KBM-7 (cell line): ENCODE measurements at places on chromosomes 16 and 17.

DNA sequence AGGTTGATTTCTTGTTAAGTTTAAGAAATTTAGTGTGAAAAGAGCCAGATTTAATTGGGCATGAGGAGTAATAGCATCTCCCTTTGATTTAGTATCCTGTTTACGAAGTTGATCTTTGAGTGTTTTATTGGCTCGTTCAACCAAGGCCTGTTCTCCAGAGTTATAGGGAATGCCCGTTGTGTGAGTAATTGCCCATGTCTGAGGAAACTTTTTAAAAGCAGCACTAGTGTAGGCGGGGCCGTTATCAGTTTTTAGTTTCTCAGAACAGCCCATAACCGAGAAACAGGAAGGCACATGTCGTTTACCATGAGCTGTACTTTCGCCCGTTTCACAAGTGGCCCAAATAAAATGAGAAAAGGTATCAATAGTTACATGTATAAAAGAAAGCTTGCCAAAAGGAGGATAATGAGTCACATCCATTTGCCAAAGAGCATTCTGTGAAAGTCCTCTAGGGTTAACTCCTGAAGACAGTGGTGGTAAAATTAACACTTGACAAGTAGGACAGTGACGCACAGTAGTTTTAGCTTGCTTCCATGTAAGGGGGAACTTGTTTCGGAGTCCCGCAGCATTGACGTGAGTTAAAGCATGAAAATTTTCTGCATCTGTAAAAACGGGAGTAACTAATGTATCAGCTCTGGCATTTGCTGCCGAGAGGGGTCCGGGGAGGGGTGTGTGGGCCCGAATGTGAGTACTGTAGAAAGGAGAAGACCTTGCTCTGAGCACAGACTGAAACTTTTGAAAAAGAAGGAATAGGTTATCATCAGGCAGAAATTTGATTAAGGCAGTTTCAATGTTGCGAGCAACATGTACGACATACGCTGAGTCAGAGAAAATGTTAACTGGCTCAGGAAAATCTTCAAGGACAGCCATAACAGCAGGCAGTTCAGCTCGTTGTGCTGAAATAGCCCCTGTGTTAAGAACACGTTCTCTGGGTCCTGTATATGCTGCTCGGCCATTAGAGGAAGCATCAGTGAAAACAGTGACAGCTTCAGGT, 18.5 kb upstream of the KCTD5 start:
- DNase-seq: no peak

- DNase-seq: no peak
These were observed 5.2 kb downstream of the C16orf95 start for GRCh38 chr16:87312008-87312407.

DNA sequence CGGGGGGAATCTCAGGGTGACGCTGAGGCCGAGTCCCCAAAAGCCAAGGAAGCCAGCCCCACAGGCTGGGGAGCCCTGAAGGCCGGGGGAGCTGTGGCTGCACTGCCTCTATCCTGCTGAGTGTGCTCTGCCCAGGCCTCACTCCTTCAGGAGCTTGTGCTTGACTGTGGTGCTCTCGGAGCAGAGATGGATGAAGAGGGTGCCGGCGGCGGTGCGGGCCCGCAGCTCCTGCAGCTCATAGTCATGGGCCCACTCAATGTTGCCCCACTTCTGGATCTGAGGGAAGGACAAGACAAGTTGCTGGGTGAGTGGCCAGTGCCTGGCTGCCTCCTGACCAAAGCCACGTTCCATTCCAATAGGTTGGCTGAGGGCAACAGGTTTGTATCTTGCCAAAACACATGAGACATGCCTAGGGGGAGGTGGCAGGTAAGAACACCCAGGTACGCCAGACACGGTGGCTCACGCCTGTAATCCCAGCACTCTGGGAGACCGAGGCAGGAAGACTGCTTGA, 20.5 kb downstream of the ATPAF2 start:
- DNase-seq: no peak

DNA sequence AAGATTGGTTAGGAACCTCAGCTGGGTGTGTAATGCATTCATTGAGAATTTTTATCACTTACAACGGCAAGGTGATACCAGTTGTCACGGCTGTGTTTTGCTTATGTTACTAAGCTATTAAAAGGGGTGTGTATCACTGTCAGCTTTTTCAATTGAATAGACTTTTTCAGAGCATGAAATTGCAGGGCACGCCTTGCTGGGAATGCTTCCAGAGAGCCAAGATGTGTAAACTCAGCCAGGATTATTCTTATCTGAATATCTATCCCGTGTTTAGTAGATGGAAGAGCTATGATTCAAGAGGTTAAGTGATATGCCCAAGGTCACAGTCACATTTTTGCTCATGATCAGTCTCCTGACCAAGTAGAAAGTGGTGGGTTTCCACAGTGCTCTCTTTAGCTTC, 6.6 kb upstream of the TEKT3 start:
- no peak for DNase-seq

- DNase-seq: no peak
These were observed 151.4 kb upstream of the HS3ST3A1 start for GRCh38 chr17:13753154-13753553.

GRCh38 chr16:80080287-80080851, 460.4 kb upstream of the DYNLRB2 start:
- DNase-seq: no peak

GRCh38 chr17:54270499-54270898, 447.8 kb downstream of the KIF2B start:
- no peak for DNase-seq

- DNase-seq: peak; percentile 99
These were observed 768 bp upstream of the TBX6 start for GRCh38 chr16:30092373-30093010.

- DNase-seq: peak; percentile 64
These were observed 185.3 kb upstream of the CACNG3 start for GRCh38 chr16:24070851-24071250.

GRCh38 chr16:3458852-3459361, 15.4 kb downstream of the NAA60 start:
- DNase-seq: no peak

DNA sequence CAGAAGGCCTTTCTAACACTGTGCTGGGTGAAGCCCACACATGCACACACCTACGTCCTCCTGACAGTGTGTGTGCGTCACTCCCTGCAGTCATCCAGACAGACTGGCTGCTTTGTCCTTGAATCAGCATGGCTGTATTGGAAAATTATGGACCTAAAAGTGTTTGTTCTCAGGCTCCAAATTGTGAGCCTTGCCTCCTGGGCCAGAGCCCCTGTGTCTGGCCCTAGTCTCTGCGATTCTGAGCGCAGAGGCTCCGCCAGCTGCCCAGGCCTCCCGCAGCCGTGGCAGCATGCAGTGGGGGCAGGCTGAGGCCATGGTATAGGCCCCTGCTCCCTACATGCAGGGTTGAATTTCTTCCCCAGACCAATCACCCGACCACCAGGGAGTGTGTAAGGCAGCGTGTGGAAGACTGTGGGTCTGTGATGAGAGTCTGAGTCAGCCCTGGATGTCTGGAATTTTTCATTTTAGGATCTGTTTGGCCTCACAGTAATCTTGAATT, 166.9 kb downstream of the LGALS9B start:
- DNase-seq: no peak

DNA sequence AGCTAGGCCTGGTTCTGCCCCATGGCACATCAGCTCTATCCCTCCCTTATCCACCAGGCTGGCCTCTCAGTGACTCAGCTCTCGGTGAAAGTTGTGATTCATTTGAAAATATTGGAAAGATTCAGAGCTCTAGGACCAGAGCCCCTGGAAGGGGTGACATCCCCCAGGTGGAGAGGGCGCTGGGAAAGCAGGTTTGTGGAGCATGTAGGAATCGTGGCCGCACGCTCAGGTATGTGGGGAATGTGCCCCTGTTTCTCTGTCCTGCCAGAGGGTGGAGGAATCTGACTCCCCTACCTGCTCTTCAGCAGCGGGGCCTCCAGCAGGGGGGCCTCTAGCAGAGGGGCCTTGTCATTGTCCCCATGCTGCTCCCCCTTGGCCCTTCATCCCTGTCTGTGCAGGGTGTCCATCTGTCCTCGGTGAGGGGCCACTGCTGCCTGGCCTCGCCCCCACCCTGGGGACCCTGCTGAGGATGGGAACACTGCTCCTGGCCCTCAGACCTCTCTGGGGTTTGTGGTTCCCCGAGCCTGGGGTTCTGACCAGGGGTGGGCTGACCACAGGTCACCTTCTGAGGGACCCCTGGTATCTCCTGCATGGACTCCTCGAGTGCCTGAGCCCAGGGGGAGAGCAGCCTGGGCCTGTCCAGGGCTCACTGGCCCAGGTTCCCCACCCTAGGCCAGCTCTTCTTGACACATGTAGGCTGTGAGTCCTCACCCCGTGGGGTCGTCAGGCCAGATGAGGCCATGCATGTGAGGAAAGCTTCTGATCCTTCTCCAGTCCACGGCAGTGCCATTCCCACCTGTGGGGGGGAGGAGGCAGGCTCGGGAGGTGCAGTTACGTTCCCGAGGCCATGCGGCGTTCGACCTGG, 47.5 kb downstream of the NT5M start:
- no peak for DNase-seq

DNA sequence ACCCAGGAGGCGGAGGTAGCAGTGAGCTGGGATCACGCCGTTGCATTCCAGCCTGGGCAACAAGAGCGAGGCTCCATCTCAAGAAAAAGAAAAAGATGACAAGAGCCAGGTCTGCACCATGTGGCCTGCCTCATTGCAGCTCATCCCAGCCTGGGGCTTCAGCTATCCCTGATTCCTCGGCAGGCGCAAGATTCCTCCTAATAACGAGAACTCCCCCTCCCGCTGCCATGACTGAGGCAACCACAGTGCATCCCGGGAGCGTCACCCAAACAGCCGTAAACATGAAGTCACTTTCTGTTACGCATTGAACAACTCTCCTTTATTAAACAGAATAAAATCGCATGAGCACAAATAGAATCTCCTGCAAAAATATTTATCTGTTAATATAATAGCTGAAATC, 120.6 kb downstream of the MGAT5B start:
- DNase-seq: no peak

DNA sequence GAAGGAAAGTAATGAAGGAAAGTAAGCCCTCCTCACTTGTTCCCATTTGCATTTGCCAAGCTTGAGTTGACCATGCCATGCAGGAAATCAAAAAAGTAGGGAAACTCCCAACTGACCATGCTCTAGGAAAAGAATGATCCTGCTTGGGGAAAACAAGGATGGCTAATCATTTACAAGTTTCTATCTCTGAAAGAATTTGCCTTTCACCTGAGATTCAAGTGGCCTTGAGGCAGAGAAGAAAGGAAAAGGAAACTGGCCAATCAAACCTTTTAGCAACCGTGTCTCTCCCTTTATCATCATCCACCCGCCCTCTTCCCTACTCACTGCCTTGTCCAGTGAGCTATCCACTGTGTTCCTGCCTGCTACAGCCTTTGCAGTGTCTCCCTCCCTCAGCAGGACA, 757.2 kb upstream of the SOX9 start:
- no peak for DNase-seq

DNA sequence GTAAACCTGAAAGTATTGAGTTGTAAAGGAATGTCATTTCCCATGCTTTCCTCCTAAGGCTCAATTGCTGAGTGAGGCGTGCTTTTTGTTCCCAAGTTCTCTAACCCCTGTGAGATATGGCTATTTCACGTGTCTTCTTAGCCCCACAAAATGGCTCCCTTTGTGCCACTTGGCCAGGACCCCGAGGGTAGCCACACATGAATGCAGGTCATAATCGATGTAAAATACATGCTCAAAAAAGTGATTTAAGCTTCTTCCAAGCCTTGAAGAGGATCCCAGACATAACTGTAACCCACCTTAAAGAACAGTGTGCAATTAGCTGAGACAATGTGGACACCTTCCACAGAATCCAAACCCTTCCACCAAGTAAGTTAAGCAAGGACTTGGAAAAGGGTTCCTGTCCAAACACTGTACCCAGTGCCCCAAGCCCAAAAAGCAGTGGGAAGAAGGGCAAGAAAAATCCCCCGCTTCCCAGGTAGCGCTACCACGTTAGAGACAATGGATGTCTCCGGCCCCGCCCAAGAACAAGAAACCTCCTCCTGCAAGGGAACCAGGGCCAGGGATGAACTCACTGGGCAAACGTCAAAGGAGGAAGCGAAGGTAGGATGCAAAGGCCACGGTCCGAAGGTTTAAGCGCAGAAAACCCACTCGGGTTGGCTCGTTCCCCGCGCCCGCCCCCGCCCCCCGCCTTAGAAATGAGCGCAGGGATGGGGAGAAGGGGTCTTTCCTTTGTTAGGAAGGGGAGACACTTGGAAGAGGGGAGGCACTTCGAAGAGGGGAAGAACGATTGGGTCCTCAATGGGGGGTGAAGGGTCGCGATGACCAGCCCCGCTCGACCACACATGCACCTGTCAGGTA, 1.2 kb downstream of the JPT1 start:
- DNase-seq: peak; percentile 51

DNA sequence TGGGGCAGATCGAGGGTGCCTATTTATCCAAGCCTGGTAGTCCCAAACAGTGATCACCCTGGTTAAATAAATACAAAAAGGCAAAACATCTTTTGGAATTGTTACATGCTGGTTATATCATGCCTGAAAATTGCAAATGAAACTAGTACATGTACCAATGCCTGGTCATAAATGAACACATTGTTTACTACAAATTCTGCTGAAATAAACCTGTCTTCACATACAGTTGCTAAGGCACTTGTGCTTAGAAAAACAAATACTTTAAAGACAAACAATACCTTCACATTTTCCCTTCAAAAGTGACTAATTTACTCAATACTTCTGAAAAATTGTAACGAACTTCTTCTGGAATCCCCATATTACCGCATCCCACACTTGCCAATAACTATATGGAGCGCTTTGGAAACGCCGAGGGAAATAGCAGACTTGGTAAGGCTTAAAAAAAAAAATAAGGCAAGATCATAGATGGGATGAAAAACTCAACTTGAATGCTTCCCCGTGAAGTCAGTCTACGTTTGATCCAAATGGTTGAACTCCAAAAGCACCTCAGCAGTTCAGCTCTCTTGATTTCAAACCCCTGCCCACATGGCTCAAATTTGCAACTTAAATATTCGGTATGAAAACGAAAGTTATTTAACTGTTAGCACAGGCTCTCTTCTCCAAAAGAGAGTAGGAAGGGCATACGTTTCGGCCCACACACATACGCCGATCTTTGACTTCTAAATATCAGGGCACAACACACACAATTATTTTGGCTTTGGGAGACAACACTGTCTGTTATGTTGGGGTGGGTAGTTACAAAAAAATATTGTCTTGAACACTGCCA, 264.5 kb downstream of the NTN1 start:
- no peak for DNase-seq

DNA sequence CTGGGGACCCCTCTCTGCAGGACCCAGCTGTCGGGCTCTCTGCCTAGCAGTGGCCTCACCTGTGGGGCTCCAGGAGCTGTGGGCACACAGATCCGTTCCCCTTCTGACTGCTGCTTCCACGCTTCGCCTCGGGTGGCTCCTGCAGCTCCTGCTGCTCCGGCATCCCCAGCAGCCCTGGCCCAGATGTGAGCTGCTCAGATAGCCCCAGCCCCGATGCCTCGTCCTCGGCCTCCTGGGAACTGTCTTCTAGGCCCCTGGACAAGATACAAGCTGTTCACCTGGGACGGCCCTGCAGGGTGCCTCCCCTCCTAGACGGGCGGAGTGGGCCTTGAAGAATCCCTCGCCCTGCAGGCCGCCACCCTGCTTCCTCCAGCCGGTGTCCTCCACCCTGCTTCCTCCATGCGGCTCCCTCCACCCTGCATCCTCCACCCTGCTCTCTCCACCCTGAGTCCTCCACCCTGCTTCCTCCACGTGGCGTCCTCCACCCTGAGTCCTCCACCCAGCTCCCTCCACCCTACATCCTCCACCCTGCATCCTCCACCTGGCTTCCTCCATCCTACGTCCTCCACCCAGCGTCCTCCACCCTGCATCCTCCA, 11.0 kb downstream of the EMC6 start:
- no peak for DNase-seq

GRCh38 chr16:30079480-30079879, 3.7 kb downstream of the PPP4C start:
- DNase-seq: no peak

- DNase-seq: no peak
These were observed 20.9 kb downstream of the SPACA3 start for GRCh38 chr17:33012522-33013033.
